ENCODE measurements at places on chromosomes 6 and 20.

GRCh38 chr6:143531720-143532499 lies 20.4 kb upstream of the FUCA2 start:
- DNase-seq, result no peak

- no peak for DNase-seq
These were observed 10.8 kb upstream of the SNHG17 start for GRCh38 chr20:38445901-38446425.

DNA sequence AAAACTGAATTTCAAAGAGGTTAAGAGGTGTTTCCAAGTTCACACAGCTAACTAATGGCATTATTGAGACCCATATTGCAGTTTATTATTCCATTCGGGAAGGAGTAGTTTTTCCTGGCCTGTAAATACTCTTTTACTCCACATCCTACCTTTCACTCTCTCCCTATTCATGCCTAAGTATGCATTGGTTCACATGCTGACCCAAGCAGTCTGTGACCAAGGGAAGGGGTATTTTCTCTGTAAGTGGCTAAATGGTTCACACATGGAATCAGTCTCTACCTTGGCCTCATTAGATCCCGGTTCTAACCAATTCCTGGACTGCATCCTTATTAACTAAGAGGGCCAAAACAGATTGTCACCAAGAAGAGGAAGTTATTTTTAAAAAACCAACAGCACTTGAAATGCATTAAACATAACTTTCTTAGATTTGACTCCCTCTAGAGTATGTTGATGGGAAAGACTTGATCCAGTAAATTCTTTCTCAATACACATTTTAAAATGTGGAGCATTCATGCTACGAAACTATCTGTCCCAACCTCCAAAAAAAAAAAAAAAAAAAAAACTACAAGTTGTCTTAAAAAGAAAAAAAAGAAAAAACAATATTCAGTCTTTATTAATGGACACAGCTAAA lies 17.8 kb upstream of the RSPO3 start:
- no peak for DNase-seq

- DNase-seq, result no peak
These were observed 566.6 kb upstream of the CITED2 start for GRCh38 chr6:139940741-139941729.

GRCh38 chr6:71721642-71722041 lies 164.7 kb upstream of the RIMS1 start:
- no peak for DNase-seq

DNA sequence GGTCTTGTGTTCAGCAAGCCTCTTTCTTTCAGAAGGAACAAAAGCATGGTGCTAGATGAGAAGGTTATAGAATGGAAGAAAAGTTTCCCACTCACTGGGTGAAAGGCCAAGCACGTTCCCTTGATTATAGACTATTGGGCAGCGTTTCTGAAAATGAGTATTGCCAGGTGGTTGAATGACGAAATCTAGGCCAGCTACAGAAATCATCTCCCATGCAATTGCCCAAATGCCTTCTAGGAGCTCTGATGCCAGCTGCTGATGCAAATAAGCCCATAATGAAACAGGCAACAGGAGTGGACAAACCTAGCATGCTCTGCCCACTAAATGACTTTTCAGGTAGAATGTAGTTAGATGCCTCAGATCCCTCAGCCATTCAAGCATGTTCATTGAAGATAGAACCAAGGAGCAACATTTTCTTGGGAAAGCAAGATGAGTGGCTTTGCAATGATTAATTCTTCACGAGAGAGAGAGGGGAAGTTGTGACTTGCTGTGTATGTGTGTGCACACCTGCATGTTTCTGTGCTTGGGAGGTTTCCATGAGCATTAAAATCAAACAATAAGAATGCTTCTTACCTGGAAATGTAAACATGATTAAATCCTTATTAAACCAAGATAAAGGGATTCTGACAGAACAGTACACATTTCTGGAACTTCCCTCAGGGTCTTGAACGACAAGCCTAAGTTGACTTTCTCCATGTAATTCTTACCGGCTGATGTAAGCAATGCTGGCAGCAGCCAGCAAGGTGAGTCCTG lies 43.6 kb downstream of the ADTRP start:
- no peak for DNase-seq

- DNase-seq, result no peak
These were observed 268.8 kb downstream of the CENPW start for GRCh38 chr6:126608681-126609080.

GRCh38 chr20:40491009-40491590 lies 197.9 kb downstream of the MAFB start:
- no peak for DNase-seq

DNA sequence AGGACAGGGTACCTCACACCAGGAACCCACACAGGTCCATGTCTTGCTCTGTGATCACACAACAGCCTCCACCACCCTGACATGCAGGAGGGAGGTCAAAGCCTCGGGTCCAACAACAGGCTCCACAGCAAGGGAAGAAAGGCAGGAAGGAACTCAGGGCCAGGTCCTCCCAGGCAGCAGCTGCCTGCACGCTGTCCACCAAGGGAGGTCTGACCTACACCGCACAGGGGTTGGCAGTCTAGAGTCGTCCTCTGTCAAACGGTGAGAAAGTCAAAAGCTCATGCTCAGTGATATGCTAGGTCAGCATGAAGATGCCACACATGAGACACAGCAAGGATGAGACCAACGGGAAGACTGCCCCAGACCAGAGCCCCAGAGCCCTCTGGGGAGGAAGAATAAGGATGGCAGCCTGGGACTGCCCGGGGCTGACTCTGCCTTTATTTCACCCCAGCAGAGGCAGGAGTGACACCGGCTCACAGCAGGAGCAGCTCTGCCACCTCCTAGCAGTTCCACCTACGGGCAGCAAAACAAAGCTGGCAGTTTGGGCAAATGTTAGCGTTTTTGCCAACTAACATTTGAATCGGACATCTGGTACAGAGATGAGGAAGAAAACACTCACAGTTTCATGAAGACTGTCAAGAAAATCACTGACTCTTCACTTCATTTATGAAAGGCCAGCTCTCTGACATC lies 8.5 kb downstream of the GMEB2 start:
- DNase-seq, result no peak

GRCh38 chr20:3307078-3307477 lies 68.1 kb upstream of the SLC4A11 start:
- no peak for DNase-seq

GRCh38 chr6:31805939-31806469 lies 762 bp downstream of the LSM2 start:
- peak; percentile 21 for DNase-seq

DNA sequence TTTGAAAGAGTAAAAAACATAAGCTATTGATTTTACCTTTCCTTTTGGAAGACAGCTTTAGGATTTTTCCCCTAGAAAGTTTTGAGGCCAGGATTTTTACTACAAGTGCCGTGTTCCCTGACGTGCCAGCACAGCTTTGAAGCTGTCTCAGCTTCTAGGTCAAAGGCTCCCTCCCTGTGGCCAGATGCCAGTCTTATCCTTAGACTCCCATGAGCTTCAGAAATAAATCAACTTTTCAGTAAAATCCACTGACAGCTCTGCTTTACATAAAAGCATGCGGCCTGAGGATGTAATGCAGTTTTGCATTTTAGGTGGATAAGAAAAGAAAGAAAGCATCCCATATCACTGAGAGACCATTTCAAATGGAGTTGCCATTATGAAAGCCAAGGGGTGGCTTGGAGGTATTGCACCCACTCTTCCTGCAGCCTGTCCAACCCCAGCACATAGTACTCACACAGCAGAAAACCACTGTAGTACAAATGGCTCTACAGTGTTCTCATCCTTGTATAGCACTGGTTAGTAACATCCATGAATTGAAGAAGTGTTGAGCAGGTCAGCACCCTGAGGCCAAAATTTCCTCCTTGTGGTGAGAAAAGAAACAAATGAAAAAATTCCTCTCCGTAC lies 15.2 kb upstream of the ATXN1 start:
- no peak for DNase-seq

- no peak for DNase-seq
These were observed 4.2 kb upstream of the RNF182 start for GRCh38 chr6:13920552-13920951.

- DNase-seq, result no peak
These were observed 50.7 kb upstream of the PRND start for GRCh38 chr20:4671015-4671414.

DNA sequence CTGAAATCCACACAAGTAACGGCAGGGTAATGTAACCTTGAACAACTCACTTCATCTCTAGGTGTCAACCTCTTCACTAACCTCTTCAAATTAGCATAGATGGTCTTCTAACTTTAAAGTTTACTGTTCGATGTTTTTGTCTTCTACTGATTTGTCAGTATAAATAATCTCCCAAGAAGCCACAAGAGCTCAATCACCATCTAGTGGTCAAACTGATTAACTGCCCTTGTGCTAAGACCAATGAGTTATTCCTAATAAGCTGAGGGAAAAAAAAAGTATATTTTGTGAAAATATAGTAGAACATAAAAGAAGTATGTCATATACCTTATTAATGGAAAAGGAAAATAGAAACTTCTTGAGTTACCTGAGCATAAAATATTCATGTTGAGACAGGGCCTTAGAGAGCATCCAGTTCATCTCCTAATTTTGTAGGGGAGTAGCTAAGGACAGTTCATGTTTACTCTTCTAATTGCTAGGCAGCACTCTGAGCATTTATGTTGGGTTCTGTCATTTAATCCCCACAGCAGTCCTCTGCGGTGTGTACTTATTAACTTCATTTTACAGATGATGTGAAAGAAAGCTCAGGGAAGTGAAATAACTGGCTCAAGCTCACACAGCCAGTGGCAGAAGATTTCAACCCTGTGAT lies 317.1 kb downstream of the ESR1 start:
- no peak for DNase-seq

- no peak for DNase-seq
These were observed 57.7 kb downstream of the SNX5 start for GRCh38 chr20:17910828-17911294.

GRCh38 chr6:136404627-136405419 lies 115.2 kb upstream of the BCLAF1 start:
- DNase-seq, result no peak

- DNase-seq, result no peak
These were observed 193.6 kb upstream of the CST7 start for GRCh38 chr20:24755411-24755922.

GRCh38 chr6:1910621-1911407 lies 301.1 kb downstream of the FOXC1 start:
- no peak for DNase-seq

DNA sequence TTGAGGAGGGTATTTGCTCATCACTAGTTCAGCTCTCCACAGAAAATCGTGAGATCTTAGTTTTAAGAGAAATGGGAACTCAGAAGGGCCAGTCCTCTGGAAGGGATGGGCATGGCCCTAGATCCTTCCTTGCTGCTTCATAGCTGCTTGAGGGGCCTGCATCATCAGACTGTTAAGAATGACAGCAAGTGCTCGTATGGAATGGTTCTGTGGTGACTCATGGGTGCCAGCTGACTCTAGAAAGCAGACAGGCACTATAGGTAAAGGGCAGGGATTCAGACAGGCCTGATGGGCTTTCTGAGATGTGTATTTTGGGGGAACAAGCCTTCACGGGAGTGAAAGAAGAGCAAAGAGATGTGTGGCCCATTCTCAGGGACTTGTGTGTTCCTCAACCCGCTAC lies 90.8 kb downstream of the MYLK4 start:
- no peak for DNase-seq

DNA sequence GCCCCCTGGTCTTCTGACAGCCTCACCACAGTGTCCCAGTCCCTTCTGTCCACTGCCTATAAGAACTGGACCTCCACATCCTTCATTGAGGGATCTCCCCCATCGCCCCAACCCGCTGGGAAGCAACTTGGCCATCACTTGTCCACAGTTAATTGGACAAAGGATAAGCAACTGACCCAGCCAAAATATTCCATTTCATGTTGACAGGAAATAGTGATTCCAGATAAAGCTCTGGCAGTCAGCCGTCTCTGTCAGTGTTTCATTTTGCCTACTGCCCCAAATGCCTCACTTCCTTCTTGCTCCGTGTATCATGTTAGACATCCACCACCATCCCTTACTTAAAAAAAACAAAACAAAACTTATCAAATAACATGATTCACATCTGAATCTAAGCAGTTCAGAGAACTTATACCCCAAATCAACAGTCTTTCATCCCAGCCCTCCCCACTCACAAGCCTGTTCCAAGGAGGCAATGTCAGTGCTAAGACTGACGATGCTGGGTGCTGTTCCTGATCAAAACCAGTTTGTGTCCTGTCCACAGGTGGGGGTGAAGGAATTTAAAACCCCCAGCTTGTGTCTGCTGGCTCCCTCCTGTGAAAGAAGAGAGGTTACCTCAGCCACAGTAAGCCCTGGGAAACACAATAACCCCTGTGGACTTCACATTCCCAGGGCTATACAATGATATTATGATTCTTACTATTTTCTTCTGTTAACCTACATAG lies 162.5 kb downstream of the WDR27 start:
- DNase-seq, result no peak

GRCh38 chr6:79134699-79135474 lies 56.8 kb upstream of the PHIP start:
- no peak for DNase-seq

GRCh38 chr20:55676097-55676496 lies 329.2 kb downstream of the CBLN4 start:
- no peak for DNase-seq

GRCh38 chr20:37670351-37670791 lies 23.5 kb upstream of the CTNNBL1 start:
- DNase-seq, result no peak

DNA sequence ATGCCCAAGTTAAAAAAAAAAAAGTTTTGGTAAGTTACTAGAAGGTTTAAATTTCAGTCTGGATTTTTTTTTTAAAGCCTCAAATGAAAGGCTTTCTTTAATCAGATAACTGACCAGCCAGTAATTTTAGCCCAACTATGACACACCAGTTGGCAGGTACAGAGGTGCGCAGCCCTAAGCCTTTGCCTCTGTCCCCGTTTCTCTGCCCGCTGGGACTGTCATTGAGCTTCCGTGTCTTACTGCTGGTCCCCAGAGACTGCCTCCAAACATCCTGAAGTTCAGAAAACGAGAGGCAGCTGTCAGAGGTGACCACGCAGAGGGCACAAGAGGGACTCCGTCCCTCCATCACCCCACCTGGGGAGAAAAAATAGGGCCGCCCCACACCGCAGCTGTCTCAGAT lies 118.2 kb downstream of the RPS12 start:
- DNase-seq, result no peak

DNA sequence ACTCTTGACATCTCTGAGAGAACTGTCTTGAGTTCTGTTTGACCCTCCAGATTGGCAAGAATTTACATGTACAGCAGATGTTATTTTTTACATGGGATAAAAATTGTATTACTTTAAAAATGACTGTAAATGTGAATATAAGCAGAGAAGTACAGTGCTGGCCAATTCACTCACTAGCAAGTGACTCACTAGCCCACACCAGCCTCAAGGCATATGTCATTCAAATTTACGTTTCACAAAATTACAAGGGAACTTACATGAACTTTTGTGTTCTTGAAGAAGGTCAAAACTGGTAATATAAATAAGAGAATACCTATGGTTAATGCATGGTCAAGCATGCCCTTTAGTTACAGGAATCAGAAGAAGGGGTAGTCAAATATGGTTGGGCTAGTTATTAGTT lies 54.0 kb upstream of the HMGCLL1 start:
- no peak for DNase-seq

Measured in lower lobe of right lung (tissue), 2 donors.